ENCODE measurements at places on chromosomes 11 and 22. TPM values are rescaled to one million over a fixed set of nuclear protein-coding genes. Genes with fewer than 3 reads are reported as not detected.

Gene NXPE4
- total RNA-seq: 142 TPM

Gene CSF2RB
- 2.9 TPM for total RNA-seq

Gene CNTF
- total RNA-seq: 2.6 TPM

Gene OR5P2
- not detected for total RNA-seq

Gene CASP5
- 31.1 TPM for total RNA-seq

Gene IGLL1
- total RNA-seq: not detected

Gene CHRDL2
- 4.6 TPM for total RNA-seq

Gene SERPIND1
- not detected for total RNA-seq

Gene TEF
- total RNA-seq: 19.6 TPM

Gene CREB3L1
- total RNA-seq: 200 TPM

Gene TMPRSS4
- total RNA-seq: 255 TPM

Gene P2RY6
- 1.8 TPM for total RNA-seq

Gene CECR2
- total RNA-seq: 0.21 TPM

Gene MMP11
- 1.6 TPM for total RNA-seq

Gene E2F8
- total RNA-seq: 7.4 TPM

- DNase-seq: peak; percentile 58
Observed at GRCh38 chr11:71580057-71581003, 2.3 kb downstream of the KRTAP5-11 start.

GRCh38 chr11:126359431-126360048 is 4.1 kb downstream of the ST3GAL4 start:
- DNase-seq: peak; percentile 70

DNA sequence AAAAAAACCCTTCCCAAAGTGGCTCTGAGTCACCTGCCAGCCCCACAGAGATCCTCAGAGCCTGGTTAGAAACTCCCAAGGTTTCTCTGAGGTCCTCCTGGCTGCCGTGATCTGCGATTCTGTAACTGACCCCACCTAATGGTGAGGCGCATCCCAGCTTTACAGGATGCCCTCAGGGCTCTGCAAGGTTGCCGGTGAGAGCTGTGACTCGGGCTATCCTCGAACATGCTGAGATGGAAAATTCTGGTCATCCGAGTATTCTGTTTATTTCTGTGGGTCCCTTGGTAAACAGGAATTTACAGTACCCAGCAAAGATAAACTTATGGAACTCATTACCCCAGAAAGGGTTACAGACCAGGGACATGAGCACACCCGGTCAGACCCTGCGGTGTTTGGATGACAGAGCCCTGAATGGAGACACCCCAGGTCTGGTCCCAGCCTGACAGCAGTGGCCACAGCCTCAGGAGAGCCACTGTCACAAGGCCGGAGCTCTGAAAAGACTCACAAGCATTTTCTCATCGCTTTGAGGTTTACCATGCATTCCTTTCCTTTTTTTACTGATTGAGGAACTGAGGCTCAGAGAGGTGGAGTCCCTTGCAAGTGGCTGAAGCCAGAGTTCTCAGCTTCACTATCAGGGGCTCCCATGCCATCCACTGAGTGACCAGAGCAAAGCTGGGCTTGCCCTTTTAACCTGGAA is 22.2 kb downstream of the LIF start:
- no peak for DNase-seq

GRCh38 chr22:27108425-27109114 is 451.2 kb downstream of the MIAT start:
- peak; percentile 39 for DNase-seq

DNA sequence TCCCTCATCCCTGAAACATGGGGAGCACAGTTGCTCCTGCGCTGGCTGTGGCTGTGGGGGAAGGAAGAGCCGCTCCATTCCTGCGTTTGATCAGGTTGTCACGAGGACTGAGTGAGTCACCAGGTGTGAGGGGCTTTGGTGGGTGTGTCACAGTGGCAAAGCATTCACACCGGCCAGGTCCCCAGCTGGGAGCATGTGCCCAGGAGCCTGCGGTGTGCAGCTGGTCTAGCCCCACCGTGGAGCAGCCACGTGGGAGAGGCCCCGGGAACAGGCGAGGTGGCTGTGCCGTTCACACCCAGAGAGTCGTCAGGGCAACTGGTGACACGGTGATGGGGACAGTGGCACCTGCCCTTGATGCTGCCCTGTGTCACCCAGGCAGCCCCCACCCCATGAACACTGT is 47.6 kb upstream of the PPARA start:
- no peak for DNase-seq

GRCh38 chr22:37893583-37893983 is 12.5 kb upstream of the MICALL1 start:
- no peak for DNase-seq

DNA sequence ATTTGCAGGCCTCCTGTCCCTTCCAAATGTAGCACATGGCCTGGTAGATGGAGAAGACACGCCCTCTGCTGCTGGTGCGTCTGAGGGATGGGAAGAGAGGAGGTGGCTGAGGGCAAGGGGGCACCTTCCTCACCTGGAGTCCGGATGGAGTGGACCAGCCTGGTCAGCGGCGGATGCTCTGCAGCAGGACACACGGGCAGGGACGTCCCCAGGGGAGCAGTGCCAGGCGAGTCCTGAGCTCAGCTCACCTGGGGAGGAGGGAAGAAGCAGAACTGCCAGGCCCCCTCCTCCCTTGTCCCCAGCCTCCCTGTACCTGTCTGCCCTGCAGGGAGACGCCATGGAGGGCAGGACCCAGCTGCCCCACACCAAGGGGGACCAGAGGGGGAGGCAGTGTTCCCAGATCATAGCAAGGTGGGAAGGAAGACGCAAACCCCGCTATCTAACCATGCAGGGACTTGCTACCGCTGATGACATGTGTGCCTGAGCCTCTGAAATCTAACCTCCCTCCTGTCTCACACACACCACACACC is 1495.9 kb downstream of the BRD1 start:
- DNase-seq: no peak

DNA sequence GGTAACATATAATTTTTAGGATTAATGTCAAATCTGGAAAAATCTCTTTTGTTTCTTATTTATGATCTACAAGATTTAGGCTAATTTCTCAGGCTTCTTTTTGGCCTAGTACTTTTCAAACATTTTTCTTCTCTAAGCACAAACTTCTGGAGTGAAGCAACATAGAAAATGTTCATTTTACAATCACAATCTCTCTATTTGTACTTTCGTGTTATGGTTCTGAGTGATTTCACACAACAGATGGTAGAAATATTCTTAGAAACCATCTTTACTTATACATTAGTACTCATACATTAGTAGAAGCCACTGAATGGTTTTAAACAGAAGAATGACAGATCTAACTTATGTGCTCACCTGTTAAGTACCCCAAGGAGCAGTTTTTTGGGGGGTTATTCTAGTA is 106.3 kb upstream of the ANO3 start:
- DNase-seq: no peak

DNA sequence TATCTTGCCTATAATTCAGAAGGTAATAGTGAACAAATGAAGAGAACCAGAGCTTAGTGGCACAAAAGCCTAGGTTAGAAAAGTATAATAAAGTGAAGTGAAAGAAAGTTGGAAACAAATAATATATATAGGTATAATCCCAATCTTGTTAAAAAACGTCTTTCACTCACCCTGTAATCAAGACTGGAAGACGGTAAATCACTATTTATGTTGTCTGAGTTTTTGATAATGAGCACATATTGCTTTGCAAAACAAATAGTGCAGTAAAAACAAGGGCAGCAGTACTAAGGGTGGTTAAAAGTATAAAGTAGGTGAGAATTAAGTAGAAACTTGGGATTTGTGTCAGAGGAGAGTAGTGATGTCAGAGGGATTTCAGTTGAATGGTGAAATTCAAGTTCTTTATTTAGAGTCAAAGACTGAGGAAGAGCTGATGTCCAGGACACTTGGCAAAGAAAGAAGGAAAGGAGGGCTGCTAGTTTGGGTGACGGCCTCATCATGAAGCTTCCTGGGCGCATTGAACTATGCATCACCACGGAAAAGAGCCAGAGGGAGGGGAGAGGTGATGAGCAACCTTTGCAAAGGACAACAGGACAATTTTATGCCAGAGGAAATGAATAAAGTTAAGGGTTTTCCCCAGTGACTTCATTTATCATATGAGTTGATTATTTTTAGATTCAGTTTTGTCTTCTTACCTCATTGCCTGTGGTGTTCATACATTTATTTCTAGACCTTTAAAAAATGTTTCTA is 11.4 kb downstream of the NCAM1 start:
- no peak for DNase-seq

DNA sequence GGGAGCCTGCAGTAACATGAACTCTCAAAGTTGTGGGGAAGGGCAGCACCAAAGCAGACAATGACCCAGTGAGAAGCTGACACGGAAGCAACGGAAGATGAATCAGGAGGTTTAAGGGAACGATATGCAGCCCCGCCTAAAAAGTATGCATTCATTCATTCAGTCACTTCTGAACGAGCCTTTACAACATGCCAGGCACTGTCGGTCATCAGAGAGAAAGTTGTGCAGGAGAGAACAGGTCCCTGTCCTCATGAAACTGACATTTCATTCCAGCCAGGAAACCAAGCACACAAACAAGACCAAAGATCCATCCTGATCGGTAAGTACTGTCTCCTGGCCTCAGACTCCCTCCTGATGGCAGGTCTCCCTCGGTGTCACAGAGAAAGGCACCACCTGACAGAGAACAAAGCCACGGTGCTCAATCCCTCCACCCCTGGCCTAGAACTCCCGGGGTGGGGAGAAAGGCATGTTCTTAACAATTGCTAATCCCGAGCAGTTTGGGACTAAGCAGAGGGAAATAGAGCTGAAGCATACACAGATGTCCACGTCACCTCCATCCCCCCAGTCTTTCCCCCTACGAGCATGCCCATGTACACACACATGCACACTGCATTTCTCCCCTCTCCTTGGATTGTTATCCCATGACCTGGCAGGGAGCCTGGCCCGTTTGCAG is 49.3 kb downstream of the LRFN4 start:
- no peak for DNase-seq

- no peak for DNase-seq
Observed at GRCh38 chr11:60326955-60327354, at the start of gene MS4A6E. MS4A6E (plus strand) TSS chr11:60327255; CDS start chr11:60334896, 7,641 bp downstream.

DNA sequence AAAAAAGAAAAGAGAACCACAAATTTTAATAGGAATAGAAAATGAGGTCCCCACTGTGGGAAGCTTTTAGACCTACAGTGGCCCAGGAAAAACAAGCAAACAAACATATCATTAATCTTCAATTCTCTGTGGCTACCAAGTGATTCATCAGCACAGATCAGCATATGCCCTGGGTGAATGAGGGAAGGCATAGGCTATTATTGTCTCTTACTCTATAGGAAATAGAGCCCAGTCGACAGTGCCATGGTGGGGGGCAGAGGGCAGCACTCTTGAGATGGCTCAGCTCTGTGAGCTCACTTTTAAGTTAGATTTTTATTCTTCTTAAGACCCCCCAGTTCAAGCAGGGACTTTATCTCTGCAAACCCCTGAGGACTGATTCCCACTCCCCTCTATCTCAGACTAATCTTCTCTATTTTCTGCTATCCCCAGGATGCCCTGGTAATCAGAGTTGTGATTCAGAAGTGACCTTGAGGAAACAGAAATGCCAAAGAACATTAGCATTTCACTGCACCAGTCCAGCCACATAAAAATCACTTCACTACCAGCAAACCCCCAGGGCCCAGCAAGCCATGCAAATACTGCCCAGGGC is 9.5 kb upstream of the FEZ1 start:
- no peak for DNase-seq

GRCh38 chr11:7672960-7673723 is at the start of gene CYB5R2:
CYB5R2 (minus strand) TSS chr11:7673500; CDS start chr11:7672825, 675 bp downstream.
- DNase-seq: peak; percentile 82

- peak; percentile 79 for DNase-seq
Observed at GRCh38 chr22:38230108-38230825, 28.5 kb downstream of the MAFF start.

DNA sequence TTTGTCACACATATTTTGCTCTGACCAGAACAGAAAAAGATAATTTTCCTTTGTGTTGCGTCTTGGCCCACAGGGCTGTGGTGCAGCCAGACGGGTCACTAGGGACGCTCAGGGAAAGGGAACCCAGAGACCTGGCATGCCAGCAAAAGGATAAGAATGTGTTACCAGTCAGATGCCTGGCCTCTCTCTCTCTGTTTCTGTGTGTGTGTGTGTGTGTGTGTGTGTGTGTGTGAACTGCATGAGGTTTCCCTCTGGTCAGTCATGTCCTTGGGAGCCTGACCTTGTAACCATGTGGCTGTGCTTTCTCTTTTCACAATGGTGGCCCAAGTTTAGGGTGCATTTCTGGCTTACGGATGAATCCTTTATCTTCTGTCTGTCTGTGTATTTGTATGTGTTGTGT is 25.4 kb downstream of the CCKBR start:
- no peak for DNase-seq

- DNase-seq: peak; percentile 52
Observed at GRCh38 chr11:8807544-8808225, 103.3 kb upstream of the AKIP1 start.

DNA sequence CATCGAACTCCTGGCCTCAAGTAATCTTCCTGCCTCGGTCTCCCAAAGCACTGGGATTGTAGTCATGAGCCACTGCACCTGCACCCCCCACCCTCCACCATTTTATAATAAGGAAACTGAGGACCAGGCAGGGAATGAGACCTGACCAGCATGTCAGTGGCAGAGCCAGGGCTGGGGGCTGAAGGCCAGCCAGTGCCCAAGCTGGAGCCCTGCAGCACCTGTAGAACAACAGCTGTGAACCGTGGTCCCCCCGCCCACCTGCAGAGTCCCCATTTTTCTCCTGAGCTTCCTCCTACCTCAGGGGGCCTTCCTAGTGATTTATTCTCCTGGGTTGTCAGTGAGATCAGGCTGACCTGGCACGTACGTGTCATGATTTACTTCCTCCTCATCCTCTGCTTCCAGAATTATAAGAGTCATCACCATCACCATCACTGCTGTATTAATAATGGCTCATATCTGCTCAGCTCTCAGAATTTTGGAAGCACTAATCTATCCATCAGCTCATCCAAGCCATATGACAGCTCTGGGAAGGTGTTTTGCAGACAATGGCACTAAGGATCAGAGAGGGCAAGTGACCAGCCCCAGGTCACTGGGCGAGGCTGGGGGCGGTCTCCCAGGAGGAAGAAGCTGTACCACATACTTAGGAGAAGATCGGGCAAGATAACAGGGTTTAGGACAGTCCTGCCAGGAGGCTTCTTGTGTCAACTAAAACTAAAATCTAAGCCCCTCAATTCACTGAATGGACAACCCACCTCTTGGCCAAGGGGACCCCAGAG is 5.5 kb upstream of the SLCO2B1 start:
- no peak for DNase-seq

GRCh38 chr11:110645253-110645652 is 67.0 kb downstream of the ARHGAP20 start:
- DNase-seq: no peak

DNA sequence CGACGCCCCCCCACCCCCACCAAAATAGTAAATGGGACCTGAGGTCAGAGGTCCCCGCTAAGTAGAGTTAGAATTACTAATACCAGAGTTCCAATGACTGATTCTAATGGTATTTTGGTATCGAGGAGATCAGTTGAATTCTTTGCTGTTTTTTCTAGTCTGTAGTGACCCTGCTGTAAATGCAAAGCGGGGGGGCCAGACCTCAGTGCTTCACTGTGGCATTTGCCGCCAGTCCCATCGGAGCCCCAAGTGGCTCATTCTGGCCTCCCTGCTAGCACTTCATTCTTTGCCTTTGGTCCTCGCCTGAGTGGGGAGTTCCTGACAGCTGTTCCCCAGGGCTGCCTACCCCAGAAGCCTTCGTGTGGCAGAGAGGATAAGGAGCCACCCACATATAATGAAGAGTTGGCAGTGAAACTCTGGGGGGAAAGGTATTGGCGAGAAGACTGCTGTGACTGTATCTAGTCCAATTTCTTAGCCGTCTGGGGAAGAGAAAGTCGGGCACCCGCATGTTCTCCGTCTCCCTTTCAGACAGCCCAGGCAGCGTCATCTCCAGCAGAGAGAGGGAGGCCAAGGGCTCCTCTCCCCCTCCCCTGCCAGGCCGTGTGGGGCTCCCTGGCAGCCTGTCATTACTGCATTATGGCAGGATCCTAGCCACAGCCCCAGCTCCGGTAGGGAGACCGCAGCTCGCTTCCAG is 19.4 kb upstream of the CABP7 start:
- DNase-seq: no peak

Measured in left colon (tissue), 2 donors.